ENCODE measurements at places on chromosomes 3 and 15.

GRCh38 chr3:100630664-100631063, 21.3 kb downstream of the ADGRG7 start:
- DNase-seq = no peak

GRCh38 chr15:72585476-72586058, 68.9 kb upstream of the GOLGA6B start:
- no peak for DNase-seq

DNA sequence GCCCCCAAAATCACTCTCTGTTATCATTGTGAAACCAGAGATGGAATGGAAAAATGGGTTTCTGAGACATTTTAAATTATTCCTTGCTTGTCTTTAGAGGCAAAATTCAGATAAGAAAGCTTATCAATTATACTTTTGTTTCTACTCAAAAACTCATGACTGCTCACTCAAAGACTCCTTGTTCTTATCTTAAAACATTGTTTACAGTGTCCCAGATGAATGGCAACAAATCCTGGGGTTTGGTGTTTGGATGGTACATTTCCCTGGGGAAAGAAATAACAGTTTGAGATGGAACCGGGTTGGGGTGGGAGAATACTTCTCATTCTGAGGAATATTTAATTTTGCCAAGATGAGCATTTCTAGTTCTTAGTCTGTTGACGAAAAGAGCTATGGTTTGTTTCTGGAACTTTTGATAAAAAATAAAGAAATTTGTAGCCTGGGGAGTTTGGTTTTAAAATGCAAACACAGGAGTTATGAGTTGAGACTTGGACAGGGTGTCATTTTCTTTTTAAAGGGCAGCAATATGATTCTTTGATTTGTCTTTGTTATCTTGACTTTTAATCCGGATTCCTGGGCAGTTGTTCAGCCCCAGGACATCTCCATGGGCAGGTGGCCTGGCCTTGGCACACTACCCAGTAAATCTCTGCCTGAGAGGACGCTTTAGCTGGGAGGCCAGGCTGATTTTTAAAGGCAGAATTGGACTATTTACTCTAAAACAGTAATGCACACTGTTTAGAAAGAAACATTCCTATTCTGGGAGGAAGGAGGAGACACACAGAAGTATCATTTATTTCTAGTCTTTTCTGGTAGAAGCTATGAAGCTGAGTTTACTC, 32.4 kb downstream of the BTD start:
- no peak for DNase-seq

DNA sequence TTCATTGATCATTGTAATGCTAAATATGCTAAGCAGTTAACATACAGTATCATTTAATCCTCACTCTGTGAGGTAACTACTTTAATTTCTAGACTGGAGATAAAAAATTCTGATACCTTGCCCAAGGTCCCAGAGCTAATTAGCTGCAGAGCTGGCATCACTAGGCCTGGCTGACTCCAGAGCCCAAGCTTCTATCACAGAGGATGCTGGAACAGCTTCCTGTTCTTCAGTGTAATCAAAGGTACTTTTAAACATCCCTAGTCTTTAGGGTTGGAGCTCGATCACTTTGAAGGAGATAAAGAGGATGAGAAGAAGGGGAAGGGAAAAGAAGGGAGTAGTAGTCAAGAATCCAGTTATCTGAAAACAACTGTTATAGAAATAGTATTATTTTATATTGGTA, 37.1 kb upstream of the BOC start:
- DNase-seq = no peak

DNA sequence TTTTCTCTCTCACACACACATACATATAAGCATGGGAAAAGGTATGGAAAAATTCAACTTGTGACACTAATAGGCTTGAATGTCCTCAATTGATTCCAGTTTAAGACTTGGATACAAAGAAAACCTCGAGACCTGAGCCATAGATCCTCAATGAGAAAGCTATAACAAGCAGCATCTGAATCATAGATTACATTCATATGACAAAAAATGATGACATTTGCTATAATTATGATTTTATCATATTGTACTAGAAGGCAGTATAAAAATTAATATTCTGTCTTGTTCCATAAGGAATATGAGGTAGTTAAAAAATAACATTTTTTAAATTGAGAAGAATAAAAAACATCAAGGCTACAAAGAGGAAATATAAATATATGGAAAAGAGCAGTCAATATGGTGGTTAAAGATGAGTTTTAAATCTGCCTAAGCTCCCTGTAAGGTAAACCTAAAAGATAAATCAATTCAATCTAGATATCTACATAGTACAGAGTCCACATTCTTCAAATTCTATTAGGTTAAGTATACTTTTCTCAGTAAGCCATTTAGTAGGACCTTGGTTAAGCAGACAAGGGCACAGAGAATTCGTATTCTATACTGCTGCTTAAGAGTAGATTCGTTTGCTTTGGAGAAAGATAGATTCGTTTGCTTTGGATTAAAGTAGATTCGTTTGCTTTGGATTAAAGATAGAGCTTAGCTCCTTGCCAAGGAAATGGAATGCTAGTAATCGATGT, 175.7 kb downstream of the STAG1 start:
- no peak for DNase-seq

GRCh38 chr15:91522605-91523332, 330.7 kb upstream of the SLCO3A1 start:
- no peak for DNase-seq

GRCh38 chr3:175346573-175347356, 487.6 kb downstream of the NAALADL2 start:
- DNase-seq = no peak

DNA sequence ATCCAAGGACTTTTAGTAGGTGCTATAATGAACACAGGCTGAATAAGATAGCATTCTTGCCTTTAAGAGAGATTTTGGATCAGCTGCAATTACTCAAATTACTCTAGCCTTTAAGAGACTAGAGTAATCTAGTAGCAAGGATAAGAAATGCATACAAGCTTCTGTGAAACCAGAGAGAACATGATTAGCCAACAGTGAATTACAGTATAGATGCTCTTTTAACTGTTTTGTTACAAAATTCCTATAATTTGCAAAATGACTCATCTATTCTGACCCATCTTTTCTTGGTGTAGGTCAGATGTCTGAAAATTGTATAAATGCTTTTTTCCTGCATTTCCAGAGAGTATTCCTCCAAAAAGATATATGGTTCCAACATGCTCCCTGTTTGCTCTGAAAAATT, 66.9 kb downstream of the CEP63 start:
- no peak for DNase-seq

DNA sequence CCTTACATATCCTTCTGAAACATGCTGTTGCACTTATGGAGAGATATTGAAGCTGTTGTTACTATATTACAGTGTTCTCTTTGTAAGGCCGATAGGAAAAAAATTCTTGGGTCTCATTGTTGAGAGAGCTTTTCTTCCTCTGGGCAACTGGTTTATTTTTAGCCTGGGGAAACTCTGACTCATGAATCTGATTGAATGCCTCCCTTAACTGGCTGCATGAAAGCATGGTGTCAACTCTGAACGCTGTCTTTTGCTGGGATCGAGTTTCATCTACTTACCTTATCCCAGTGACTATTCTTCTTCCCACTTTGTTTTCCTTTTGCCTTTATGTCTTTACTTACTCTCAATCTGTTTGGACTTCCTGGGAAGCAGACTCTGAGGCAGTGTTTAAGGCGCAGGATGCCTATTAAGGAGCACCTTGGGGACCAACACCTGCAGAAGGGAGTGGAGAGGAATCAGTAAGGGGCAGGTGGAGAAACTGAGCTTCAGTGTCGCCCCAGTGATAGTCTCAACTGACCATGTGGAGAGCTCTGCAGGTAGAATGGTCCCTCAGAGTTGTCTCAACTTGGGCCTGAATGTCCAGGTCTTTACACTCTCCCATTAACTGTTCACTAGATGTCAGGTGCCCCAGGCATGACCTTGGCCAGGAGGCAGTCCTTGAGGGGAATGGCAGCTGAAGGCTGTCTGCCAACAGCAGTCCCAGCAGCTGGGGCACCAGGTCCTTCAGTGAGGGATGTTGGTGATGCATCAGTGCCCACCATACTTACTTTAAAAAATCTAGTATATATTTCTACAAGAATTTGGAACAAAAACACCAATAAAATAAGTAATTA, 88.9 kb upstream of the CCNL1 start:
- DNase-seq = no peak

GRCh38 chr15:23003736-23004135, 23.6 kb upstream of the CYFIP1 start:
- DNase-seq = no peak

DNA sequence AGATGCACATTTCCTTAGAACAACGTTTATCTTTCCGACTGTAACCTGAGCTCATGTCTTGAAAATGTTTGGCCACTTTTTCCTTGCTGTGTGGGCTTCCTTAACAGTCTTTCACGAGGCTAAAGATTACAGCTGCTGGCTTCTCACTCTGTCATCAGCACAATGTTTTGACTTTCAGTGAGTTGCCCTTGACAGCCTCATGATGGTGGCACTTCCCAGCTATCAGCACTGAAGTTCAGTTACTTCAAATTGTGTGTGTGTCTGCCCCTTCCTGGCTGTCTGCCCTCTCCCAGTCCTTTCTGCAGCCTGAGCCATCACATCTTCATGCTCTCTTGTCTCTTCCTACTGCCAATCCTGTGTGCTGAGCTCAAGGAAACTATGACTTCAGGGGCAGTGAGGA, 152.2 kb downstream of the NTRK3 start:
- no peak for DNase-seq

DNA sequence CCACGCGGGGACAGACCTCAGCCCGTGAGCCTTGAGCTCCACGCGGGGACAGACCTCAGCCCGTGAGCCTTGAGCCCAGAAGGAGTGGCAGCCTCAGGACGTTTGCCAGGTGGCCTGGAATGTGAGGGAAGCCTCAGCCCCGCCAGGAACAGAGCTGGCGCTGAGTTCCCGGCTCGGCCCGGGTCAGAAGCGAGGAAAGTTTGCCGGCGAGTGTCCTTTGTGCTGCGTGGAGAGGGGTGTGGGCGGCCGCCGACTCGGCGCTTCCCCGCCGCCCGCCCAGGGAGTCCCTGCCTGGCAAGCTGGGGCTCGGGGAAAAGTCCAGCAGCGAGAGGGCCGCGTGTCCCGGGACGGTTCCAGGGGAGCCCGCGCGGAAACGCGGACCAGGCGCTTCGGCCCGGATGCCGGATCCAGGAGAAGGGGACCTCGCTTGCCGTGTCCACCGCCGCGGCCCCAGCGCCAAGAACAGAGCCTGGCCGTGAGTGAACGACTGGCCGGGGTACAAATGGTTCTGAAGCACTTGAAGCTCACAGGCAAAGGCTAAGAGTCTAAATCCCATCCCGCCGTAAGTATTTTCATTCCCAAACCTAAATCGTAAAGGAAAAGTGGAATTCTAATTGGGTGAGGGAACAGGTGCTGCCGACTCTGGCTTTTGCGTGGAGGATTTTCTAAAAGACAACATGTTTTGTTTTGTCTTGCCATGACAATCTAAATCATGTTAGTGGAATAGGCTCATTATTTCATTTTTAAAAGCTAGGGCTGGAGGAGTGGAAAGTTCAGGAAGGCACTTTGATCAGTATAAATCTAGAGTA, 1.7 kb downstream of the LRRN1 start:
- no peak for DNase-seq
